Stimulated activated CD4-positive, alpha-beta T cell treated with anti-CD3 and anti-CD28 coated beads, TNF-alpha, amount 100 ng/mL, for 4 hours (primary cell): ENCODE measurements at places on chromosomes 13 and 19.
A peak's percentile ranks its signal among the peaks of the same experiment; 100 is the strongest.

- no peak for DNase-seq
Measured at GRCh38 chr19:19274146-19274545, 1.0 kb upstream of the TM6SF2 start.

- no peak for DNase-seq
Measured at GRCh38 chr13:112879283-112879833, 89.7 kb upstream of the MCF2L start.

GRCh38 chr19:35744430-35745327 lies 539 bp downstream of the U2AF1L4 start:
- DNase-seq = peak; percentile 90

- no peak for DNase-seq
Measured at GRCh38 chr13:113169277-113170272, 11.1 kb downstream of the PROZ start.

DNA sequence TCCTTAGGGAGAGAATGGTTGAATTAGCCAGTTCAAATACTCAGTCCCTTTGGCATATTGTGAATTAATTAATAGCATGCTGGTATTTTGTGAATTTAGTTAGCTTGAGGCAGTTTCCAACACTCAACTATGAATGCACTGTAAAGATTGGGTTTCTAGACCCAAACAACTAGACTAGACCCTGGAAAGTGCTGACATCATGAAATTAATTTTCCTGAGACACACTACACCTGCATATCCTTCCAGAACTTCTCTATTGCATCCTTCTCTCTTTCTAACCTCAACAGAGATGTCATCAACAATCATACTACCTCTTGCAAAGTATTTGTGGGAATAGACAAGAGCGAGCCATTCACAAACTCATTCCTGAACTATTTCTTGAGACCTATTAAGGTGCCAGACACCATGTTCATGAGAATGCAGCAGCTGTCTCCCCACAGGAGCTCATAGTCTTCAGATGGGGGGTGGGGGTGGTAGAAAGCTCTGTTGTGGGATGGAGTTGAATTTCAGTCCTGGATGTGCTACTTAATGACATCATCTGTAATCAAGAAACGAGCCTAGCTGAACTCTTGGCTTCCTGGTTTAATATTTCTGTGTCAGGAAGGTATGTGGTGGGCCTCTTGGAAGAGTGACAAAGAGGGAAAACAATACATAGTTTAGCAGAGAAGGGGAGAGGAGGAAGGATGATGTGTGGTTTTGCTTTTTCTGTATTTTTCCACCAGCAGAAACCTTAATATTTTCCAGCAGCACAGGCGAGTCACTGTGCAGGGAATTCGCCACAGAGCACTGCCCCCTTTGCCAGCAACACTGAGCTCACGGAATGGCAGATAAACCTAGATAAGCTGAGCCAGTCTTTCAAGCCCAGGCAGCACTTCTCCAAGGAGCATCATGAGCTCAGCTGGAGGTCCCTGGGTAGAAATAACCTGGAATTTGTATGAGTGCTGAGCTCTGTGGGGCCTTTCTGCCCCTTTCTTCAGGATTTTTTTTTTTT lies 53.1 kb upstream of the CYSLTR2 start:
- DNase-seq = no peak

GRCh38 chr19:46448601-46449000 lies 19.9 kb upstream of the PNMA8C start:
- DNase-seq = no peak

DNA sequence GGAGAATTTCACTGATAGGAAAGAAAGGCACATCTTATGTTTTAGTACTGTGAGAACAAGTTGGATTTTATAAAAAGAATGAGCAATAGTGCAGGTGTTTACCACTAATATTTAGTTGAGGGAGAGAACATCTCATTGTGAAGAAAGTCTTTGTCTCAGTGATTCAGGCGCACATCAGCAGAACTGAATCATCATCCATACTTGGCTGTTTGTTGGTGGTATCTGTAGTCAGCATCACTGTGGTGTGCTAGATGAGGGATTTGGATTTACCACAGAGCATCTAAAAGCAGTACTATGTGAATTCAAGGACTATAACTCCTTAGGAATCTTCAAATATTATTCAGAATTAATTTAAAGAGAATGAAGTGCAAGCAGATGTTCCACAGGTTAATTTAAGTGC lies 1380.5 kb upstream of the ATXN8OS start:
- DNase-seq = no peak

DNA sequence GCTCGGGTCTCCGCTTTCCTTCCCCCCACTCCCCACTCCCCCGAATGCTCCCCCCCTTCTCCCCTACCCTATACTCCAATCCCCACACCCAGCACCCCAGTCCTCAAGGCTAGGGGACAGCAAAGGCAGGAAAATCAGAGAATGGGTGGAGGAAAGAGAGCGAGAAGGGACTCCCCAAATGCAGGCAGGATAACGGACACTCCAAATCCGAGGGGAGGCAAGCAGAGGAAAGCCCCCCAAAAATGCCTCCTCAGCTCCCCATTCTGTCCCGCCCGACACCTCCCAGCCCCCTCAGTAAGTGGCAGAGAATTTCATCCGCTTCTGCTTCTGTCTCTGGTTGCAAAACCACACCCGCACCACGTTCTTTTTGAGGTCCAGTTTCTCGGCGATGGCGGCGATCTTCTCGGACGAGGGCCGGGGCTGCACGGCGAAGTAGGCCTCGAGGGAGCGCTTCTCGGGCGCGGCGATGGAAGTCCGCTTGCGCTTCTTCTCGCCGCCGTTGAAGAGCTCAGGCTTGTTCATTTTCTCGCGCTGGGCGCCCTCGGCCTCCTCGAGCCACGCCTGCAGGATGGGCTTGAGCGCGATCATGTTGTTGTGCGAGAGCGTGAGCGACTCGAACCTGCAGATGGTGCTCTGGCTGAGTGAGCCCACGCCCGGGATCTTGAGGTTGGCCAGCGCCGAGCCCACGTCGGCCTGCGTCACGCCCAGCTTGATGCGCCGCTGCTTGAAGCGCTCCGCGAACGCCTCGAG lies 2.1 kb downstream of the POU4F1 start:
- DNase-seq = no peak

- DNase-seq = peak; percentile 65
Measured at GRCh38 chr13:30112602-30113435, 194.5 kb downstream of the KATNAL1 start.

DNA sequence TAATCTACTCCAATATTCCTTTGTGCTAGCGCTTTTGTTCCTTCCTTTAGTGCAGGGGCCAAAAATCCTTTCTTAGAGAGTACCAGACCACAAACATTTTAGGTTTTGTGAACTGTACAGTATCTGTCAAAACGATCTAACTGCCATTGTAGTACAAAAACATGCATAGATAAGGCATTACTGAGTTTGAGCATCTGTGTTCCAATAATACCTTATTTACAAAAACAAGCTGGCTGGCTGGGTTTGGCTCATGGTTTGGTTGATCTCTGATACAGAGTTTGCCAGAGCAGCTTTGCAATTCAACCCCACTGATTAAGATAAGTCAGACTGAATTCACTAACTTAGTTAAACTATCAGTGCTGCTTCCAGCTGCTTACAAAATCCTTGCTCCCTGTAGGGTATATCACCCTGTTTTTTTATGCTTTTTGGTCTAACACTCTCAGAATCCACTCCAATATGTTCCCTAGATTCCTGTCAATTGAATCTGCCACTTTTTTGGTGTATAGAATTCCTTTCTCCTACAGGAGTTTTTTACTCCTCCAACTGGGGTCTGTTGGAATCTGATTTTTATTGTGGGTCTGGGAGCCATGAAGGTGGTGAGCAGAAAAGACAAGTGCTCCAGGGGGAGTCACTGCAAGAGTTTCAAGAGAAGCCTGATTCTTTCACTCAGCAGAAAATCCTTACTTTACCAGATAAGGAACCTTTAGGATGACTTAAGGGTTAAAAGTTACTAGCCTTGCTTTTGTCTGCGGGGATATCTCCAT lies 1399.4 kb downstream of the EFNB2 start:
- DNase-seq = no peak

GRCh38 chr13:79389026-79389425 lies 17.0 kb downstream of the RBM26 start:
- DNase-seq = no peak

GRCh38 chr13:20395061-20395916 lies 130.4 kb downstream of the CRYL1 start:
- no peak for DNase-seq

DNA sequence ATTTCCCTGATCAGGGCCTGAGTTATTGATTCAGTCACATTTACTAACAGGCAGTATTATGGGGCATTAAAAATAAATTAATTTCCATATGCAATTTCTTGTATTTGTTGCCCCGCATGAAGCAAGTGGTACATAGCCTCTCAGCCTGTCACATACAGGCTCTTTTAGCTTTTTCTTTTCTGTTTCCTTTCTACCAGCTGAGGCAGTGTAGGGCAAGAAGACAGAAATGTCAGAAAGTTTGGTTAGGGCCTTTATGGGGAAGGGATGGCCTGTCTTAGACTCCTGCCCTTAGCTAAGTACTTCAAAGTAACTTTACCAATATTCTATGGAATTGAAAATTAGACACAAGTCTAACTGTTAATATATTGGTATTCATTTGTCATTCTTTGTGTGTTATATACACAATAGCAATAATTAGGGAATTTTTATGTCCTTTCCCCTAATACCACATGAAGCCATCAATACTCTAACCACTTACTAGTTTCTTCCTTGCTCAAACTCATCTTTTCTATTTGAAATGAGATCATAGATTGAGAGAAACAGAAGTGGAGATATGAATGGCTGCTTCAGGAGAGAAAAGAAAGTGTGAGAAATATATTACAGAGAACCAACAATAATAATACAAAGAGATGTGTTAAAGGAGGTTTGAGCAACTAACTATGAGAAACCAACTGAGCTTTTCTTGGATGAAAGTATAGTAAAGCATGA lies 669.6 kb downstream of the PCDH17 start:
- DNase-seq = no peak

- no peak for DNase-seq
Measured at GRCh38 chr19:3514930-3515329, 8.8 kb downstream of the FZR1 start.

- no peak for DNase-seq
Measured at GRCh38 chr13:107365466-107366215, 797.7 kb upstream of the ARGLU1 start.

DNA sequence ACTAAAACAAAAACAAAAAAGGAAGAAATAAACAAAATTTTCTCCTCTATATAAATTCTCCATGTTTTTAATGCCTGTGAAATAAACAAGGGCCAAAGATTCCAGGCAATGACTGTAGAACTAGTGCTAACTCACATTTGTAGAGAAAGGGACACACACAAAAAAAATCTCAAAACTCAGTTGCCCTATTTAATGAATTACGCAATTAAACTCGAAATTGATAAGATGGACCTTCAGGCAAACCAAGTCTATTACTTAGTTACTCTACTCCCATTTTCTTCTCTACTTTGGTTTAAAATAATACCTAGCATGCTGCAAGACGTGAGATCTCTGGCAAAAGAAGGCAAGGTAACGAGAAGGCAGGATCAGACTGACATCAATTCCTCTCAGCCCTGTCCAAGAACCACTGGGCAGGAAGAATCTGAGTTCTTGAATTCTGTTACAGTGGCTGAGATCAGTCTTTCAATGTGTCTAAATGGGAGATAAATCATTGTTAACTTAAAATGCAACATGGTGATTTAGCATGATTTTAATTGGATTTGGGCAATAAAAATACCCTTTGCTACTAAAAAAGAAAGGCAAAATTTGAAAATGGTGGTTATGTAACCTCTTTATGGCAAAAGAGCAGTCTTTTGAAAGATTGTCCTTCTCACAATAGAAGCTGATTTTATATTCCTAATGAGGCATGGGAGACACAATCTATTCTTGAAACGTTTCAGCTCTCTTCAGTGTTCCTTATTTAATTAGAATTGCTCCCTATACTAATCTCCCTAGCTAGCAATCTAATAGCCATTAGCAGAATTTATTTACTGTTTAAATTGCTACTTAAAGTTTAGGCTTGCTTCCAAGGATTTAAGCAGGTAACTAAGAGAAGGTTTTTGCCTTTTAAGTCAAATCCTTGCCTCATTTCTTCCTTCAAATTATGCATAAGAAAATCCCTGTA lies 25.9 kb downstream of the SPRY2 start:
- no peak for DNase-seq

GRCh38 chr19:1133471-1133929 lies 29.7 kb downstream of the GPX4 start:
- peak; percentile 42 for DNase-seq

GRCh38 chr13:99958406-99959126 lies 13.0 kb downstream of the ZIC5 start:
- no peak for DNase-seq
